Fibroblast of skin of left biceps (primary cell): ENCODE measurements at places on chromosomes 11 and 22.
A peak's percentile ranks its signal among the peaks of the same experiment; 100 is the strongest.

GRCh38 chr11:110152199-110152598, 59.0 kb downstream of the ZC3H12C start:
- no peak for DNase-seq

GRCh38 chr22:18110954-18111758, 547 bp downstream of the TUBA8 start:
- no peak for DNase-seq

DNA sequence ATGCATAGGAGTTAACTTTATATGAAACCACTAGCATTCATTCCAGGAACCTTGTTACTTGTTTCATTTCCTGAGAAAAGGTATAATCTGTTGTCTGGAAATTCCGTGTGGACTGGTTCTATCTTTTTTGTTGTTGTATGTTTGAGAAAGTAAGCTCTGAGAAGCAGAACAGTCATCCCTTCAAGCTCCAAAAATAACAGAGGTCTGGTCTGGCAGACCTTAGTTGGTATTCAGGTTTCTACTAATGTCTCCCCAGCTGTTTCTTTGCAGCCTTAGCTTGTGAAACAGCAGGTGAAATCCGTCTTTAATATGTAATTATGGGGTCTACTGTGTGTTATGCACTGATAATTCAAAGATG, 2.4 kb downstream of the RNF121 start:
- DNase-seq = no peak

DNA sequence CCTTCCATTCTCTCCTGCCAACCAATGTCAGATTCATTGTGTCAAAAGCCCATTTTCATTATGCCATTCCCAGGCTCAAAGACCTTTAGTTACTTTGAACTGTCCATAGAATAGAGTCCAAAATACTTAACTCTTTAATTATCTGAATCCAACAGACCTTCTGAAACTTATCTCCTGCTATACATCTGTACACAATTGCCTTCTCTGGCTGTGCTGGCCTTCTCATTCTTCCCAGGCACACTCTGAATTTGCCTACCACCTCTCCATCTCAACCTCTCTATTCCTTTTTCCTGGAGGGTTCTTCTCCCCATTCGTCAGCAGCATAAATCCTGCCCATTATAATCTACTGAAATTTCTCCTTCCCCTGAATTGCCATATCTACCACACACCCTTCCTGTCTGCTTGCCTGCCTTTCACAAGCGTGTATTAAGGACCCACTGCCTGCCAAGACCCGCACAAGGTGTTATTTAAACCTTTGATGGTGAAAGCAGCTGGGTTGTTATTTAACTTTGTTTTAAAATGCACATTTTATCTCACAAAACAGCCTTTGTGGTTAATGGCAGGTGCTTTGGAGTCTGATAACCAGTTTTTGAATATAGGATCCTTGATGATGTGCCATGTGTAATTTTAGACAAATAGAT, 125.9 kb downstream of the CCDC81 start:
- DNase-seq = no peak

DNA sequence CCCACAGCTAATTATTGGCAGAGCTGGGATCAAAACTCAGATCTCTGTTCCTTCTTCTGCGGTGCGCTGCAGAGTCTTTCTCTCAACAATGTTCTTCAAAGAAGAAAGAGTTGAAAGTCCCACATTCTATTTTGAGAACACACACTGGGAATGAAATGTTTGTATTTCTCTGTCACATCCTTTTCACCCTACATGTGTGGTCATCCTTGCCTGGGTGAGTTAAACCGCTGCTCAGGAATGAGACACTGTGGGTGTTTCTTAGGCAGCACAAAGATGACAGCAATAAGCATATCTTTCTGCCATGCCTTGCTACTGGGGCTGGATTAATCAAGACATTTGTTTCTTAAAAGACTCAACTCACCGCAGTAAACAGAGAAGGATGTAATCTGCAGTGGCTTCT, 222.6 kb downstream of the LARGE1 start:
- no peak for DNase-seq

DNA sequence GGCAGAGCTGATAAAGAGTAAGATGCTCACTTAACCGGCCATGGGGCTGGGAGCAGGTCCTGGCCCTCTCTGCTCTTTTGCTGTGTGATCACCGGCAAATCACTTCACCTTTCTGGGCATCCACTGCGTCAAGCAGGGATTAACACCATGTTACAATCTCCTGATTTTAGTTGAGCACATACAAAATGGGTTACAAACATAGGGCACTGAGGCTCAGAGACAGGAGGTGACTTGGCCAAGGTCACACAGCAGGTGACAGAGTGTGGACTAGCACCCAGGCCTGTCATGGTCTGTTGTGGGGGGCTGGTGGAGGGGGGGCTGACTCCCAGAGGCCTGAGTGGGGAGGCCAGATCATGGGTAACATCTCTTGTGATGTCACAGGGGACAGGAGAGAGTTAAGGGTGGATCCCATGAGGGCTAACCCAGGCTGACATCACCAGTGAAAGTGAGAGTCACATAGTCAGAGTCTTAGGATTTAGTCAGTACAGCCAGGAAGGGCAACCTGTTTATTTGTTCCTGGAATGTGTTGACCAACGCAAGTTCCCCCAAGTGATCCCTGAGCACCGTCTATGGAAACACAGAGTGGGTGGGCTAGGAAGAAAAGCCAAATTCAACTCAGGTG, 27.8 kb downstream of the GDPD5 start:
- DNase-seq = no peak

GRCh38 chr11:124657904-124658303, 15.6 kb downstream of the SIAE start:
- DNase-seq = no peak

- no peak for DNase-seq
Measured at GRCh38 chr11:30045921-30046577, 29.2 kb upstream of the KCNA4 start.

GRCh38 chr11:43010042-43010441, 301.8 kb upstream of the API5 start:
- no peak for DNase-seq

GRCh38 chr11:119785131-119785530, 56.1 kb upstream of the NECTIN1 start:
- DNase-seq = no peak

DNA sequence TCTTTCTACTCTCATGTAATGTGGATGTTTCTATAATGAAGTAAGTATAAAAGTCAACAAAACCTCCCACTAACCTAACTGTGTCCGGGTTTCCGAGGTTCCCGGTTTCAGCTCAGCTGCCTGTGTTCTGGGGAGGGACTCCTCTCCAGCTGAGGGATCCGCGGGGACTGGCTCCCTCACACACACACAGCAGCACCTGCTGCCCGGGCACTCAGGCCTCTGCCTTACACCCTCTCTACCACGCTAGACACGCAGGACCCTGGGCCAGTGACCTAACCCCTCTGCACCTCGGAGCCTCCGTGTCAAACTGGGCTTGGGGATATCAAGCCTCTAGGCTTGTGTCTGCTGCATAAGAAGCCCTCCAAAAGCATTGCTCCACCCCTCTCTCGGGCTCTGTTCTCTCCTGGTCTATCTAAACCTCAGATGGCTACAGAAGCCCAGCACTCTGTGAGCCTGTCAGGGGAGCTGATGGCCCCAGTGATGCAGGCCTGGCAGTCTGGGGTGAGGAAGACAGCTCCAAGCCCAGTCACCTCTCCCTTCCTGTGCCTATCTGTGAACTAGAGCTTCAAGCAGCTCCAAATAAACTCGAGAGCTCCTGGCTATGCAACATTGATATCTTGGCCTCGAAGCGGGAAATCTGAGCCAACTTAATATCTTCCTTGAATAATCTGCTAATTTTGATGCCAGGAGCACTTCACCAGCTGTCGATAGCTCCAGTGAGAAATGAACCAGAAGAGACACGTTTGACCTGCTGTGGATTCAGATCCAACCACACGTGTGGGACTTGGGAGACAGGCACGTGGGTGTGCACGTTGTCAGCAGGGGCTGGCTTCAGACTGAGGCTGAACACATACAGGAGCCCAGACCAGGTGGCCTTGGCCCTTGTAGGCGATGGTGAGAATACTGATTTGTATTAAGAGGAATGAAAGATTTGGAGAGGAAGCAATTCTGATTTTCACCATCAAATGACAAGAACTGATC, 232.7 kb upstream of the B3GAT1 start:
- DNase-seq = no peak

DNA sequence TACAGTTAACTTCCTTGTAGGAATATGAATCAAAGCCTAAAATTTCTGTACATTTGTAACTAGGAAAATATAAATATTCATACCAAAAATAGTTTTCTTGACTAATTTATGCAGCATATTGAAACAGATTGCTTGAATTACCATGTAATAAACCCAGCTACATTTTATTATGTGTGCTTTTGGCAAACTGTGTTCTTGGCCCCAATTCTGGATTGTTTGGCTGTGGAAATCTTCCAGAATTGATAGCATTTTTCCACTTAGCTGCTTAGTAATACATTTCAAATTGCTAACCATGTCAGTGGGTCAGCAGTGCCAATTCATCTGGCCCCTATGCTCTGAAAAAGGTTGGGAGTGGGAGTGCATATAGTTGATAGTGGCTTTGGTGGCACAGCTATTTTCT, 32.3 kb downstream of the PDHX start:
- DNase-seq = peak; percentile 62

- DNase-seq = no peak
Measured at GRCh38 chr11:46588915-46589314, 4.9 kb downstream of the AMBRA1 start.

DNA sequence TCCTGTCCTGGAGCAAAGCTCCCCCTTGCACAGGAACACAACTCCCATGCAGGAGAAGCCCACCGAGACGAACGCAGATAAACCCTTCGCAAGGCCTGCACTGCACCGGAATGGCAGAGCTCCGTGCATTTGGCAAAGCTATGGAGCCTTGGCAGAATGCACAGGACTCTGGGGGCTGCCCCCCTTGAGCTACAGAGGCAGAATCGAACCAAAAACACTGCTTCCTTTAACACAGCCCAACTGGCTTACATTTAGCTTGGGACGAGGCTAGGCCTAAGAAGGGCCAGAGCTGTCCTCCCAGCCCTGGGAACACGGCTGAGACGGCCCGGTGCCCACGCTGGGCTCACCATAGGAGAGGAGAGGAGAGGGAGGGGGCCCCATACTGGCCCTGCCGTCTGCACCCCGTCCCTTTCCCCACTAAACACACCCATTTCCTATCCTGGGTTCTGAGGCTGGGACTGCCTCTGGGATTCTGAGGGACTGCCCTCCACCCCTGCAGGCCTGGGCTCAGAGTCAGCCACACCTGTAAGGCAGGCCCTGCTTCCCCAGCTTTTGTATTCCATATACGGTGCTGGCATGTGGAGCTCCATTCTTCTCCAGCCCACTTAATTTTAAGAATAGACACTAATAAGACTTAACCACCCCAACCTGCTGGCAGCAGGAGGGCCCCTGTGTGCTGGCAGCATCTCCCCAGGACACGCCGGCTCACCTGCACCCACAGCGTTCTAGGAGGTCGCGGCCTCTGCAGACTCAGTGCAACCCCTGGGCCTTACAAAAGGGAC, 32.9 kb downstream of the PPM1F start:
- no peak for DNase-seq

GRCh38 chr22:36238373-36239149, 766 bp downstream of the APOL2 start:
- DNase-seq = no peak

- DNase-seq = no peak
Measured at GRCh38 chr11:41665441-41666360, 206.2 kb upstream of the LRRC4C start.

DNA sequence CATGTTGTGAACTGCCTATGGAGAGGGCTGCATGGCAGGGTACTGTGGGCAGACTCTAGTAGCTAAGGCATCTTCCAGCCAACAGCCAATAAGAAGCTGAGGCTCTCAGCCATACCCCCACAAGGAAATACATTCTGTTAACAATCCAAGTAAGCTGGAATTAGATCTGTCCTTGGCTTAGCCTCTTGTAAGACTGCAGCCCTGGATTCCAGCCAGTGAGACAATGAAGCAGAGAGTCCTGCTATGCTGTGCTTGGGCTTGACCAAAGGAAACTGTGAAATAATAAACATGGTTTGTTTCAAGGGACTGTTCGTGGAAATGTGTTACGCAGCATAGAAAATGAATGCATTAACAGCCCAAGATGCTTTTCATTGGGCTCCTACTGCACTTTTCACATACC, 1097.4 kb upstream of the CCDC90B start:
- no peak for DNase-seq

DNA sequence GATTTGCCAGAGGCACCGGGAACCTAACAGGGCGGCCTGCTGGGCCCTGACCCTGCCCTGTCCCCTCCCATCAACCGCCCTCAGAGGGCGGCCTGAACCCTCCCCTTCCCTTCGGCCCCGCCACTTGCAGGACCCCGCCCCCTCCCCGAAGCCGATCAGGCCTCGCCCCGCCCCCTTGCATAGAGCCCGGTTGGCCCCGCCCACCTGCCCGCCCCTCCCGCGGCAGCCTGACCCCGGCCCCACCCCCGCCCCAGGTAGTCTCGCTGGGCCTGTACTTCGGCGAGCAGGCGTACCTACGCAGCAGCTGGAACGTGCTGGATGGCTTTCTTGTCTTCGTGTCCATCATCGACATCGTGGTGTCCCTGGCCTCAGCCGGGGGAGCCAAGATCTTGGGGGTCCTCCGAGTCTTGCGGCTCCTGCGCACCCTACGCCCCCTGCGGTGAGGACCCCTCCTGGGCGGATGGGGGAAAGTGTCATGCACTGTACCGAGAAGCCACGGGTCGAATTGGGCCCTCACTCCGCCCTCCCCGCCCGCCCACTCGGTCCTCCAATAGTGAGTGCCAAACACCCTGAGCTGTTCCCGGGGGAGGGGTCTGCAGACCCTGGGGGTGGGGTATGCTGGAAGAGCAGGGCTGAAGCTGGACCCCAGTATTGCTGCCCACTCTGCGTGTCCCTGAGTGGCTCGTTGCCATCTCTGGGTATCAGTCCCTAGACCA, 94.1 kb downstream of the CACNA1I start:
- no peak for DNase-seq

GRCh38 chr11:66920978-66921784, 37.0 kb downstream of the PC start:
- DNase-seq = no peak

GRCh38 chr11:86040919-86041850, 27.7 kb downstream of the PICALM start:
- DNase-seq = no peak

GRCh38 chr11:113473983-113474361, 1.2 kb downstream of the DRD2 start:
- DNase-seq = no peak

DNA sequence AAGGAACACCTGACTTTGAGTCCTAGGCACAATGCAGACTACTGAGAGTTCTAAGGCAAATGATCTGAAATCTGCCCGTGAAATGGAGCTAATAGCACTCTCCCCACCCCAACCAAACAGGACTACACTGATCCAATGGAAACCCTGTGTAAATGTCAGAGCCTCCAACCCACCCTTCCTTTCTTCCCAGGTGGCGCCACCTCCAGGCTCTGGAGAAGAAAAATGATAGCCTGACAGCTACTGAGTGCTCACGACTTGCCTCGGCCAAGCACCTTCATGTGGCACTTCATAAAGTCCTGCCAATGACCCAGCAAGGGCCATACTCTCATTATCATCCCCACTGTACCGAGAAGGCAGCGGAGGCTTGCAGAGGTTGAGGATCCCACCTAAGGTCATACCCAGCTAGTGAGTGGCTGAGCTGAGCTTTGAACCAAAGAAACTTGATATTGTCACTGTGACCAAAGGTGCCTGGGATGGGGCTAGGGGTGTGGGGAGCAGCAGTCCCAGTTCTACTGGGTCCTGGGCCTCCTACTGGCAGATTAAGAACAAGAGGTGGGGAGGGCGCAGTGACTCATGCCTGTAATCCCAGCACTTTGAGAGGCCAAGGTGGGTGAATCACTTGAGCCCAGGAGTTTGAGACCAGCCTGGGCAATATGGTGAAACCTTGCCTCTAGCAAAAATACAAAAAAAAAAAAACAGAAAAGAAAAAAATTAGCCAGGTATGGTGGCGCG, 20.5 kb downstream of the TST start:
- no peak for DNase-seq

GRCh38 chr11:69154938-69155301, 815 bp upstream of the SMIM38 start:
- no peak for DNase-seq
